Activated T-helper 1 cell treated with anti-CD3 and anti-CD28 coated beads, Interleukin-2, amount 50 U/mL, for 16 hours (primary cell): ENCODE measurements at places on chromosomes 6 and 20.

DNA sequence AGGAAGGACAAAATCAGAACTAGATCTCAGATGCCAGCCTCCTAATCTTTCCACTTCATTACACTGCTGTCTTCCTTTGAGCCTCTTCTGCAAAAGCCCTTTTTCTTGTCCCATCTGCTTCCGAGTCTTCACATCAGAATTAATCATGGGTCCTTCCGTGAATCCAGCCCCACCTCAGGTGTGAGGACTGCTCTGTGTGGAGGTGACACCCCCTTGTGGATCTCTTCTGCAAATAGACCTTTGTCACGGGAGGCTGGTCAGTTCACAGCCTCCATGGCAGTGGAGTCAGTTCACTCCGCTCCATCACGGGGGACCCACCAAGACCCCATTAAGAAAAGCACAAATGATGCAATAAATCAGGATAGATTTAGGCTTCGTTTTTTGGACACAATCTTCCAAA, 171.1 kb downstream of the ADAT2 start:
- DNase-seq, result no peak

GRCh38 chr6:106667022-106667402, 37.6 kb downstream of the QRSL1 start:
- no peak for DNase-seq

GRCh38 chr6:20875369-20875963, 341.2 kb downstream of the CDKAL1 start:
- no peak for DNase-seq

DNA sequence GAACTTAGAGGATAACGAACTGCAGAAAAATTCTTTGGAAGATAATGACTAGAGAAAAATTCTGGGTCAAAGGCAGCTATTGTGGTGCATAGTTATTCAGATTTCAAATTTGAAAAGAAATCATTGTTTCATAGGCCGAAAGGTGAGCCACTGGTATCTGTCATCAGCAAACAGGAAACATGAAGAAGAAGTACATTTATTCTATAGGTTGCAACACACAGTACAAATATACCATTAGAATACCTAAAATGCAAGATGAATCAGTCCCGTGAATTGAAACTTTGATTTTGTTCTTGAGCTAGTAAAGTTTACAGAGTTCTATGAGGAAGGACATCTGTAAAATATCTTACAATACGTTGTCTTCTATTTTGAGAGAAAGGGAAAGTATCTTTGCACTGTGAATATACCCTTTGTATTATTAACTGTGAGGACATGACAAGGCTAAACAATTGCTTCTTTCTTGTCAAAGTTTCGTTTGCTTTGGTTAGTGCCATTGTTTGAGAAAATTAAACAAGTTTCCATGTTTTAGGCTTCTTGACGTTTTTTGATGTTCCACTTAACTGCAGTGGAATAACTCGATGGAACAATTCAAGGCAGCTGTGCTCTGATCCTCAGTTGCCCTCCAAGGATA, 84.7 kb downstream of the HDGFL1 start:
- no peak for DNase-seq

DNA sequence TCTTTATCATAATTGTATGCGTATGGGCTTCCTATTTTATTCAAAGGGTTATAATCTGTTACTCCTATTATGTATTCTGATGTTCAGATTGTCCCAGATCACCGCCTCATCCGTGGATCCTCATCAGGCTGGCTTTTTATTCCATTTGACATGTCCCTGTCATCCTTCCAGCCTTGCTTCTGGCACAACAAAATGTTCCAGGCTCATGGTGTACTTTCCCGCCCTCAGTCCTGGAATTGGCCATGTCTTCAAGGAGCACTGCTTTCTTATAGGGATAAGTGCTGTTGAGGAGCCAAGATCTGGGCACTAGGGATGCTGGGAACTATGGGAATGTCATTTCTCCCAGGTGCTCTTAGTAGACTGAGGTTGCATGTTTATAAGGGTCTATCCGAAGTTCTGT, 207.8 kb downstream of the JARID2 start:
- no peak for DNase-seq

- DNase-seq, result no peak
These were observed 339.0 kb upstream of the CITED2 start for GRCh38 chr6:139713424-139713823.

DNA sequence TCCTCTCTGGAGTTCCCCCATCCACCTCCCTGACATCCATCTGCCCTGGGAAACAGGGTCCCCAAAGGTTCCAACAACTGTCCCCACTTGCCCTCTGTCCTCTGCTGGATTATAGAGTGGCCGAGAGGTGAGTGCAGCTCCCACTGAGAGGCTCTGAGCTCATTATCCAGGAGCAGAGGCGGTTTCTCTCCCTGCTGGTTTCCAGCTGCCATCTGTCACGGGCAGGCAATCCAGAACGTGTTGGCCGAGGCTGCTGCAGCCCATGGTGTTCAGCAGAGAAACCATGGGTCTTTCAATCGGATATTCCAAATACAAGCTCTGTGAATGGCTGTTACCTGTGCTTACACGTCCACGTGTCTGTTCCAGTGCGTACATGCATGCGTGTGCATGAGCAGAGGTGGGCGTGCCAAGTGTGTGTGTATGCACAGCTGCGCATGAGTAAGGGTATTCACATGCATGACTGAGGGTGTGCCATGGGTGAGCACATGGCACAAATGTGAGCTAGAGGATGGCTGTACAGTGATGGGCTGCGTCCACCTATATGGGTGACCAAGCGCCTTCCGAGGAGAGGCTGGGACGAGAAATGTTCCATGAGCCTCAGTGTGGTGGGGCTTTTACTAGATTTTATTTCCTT, 183.7 kb upstream of the PMEPA1 start:
- no peak for DNase-seq
